NCI-H1436 (cell line): ENCODE measurements at places on chromosomes 7 and 10.
A peak's percentile ranks its signal among the peaks of the same experiment; 100 is the strongest.

GRCh38 chr7:151897951-151898686 lies 21.2 kb upstream of the PRKAG2 start:
- DNase-seq = no peak

DNA sequence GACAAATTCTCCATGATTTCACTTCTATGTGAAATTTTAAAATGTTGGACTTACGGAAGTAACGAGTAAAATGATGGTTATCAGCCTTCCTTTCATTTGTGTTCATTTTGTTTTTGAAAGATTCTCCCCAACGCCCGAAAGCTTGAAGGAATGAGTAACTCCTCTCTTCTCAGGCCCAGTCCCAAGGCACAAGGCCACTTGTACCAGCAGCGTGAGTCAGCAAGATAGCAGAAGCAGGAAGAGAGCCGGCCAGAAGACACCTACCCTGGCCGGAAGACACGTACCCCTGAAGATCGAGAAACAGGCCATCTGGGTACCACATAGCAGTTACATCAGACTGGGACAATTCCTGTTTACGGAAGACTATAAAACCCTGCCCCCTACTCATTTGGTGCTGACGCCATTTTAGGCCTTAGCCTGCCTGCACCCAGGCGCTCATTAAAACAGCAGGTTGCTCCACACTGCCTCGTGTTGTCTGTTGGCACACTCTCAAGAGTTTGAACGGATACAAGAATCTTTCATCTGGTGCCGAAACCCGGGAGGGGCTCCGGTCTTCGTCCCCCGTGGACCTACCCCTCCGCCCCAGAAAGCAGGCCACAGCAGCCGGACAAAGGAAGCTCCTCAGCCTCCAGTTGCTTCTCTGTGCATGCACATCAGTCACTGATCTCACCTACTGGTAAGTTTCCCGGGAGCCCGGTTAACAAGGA lies 60.4 kb downstream of the LRRC17 start:
- no peak for DNase-seq

GRCh38 chr7:133056370-133057238 lies 25.3 kb downstream of the CHCHD3 start:
- DNase-seq = no peak

DNA sequence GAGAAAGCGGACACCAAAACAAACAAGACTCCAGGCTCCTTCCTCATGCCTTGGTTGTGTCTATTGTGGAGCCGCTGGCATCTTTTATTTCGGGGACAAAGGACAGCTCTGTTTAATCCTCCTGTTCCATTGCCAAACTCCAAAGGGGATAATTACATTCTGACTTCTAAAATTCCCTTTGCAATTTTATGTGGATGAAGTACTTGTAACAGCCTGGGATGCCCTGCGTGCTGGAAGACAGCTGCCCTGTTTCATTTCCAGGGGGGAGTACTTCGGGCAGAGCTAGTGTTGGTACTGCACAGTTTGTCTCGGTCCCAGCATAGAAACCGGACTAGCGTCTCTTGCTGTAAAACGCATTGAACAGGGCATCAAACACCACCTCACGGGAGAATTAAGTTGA lies 90.9 kb downstream of the BAMBI start:
- DNase-seq = no peak

DNA sequence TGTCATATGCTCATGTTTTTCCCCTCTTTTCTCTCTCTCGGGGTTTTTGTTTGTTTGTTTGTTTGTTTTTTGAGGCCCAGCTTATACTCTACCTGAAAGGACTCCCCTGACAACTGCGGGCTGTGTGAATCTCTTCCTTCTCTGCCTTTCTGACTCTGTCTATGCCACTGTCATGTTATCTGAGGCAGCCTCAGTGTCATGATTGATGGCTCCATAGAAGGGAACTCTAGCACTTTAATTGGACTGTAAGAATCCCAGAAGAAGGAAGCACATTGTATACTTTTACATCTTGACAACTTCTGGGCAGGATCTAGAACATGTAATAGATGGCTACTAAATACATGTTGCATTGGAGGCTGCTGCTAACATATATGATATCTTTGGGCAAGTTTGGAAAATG lies 25.4 kb downstream of the AKR1B15 start:
- no peak for DNase-seq

DNA sequence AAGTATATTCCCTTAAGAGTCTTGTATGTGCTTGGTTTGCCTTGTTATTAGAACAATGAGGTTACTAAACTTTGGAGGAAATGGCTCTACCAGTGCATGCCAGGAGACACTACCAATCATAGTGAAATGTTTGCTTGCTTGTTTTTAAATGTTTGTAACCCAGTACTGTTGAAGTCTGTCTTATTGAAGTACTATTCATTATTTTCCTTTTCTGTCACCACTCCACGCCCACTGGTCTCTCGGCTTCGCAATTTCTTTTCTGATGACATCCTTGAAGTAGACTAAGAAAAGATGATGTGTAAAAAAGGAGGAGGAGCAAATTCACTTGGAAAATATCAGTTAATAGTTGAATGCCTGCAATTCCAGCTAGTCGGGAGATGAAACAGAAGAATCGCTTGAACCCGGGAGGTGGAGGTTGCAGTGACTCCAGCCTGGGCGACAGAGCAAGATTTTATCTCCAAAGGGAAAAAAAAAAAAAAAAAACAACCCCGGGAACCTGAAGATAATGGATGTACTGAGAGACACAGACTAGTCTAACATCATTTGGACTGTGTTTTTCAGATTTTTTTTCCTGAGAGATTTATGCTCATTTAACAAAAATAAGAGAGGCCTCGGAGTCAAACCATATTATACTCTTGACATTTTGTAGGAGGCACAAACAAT lies 959.4 kb downstream of the PCDH15 start:
- no peak for DNase-seq

DNA sequence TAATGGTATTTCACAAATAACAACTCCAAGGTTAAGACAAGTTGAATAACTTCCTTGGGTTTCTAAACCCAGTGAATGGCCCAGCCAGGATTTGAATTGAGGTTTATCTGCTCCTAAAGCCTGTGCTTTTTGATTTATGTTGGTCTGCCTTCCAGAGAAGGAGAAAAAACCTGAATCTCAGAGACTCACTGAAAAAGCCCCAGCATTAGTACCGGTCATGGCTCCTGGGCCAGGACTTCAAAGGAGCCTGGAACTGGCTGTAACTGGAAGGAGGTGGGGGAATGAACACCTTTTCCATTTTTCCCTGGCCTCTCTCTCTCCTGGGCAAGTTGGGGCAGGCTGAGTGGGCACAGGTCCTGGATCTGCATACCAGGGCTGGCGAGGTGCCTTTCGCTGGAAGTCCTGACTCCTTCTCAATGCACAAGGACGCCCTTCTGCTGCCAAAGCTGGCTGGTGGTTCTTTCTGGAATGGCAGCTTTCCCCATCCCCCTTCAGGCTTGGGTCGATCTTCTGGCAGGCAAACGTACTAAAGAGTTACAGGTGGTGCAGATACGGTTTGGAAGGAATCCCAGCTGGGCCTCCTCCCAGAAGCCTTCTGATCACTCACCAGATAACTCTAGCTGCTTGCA lies 268.2 kb downstream of the PTEN start:
- DNase-seq = no peak

DNA sequence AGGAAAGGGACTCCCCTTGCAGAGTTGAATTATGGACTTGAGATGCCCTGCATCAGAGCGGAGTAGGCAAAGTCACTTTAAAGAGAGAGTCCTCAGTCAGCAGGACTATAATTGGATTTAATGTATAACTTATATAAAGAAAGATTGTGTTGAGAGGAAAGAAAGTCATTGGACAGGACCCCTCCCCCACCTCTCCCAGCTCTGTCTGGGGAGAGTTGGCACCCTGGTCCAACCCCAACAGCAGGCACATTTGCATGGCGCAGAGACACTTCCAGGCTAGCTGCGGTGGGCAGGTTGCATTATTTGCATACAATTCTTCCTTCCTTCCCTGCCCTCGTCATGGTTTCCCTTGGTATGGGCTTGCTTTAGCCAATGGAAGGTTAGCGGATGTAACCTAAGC lies 46.1 kb upstream of the NPTX2 start:
- DNase-seq = no peak

GRCh38 chr7:156073366-156074052 lies 261.2 kb upstream of the SHH start:
- no peak for DNase-seq

- DNase-seq = no peak
Measured at GRCh38 chr10:127953876-127954275, 47.0 kb downstream of the PTPRE start.

- DNase-seq = no peak
Measured at GRCh38 chr10:80583685-80584084, 46.0 kb downstream of the SH2D4B start.

GRCh38 chr7:28410628-28411531 lies 1.4 kb upstream of the CREB5 start:
- DNase-seq = peak; percentile 12

DNA sequence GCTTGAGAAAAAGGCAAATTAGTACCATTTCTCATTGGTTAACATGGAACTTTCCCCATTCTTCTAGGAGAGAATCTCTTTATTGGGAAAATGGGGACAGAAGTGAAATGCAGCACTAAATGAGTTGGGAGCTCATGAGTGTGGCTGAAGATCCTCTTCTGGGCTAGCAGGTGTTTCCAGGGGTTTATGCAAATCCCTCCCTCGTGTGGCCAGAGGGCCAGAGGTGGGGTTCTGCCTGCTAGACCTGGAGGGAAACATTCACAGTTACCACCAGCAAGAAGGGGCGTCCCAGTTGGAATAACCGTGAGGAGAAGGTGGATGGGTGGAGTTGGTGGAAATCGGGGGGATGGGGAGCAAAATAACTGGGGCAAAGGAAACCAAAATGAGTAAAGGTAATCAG lies 235.9 kb downstream of the KLF6 start:
- no peak for DNase-seq

DNA sequence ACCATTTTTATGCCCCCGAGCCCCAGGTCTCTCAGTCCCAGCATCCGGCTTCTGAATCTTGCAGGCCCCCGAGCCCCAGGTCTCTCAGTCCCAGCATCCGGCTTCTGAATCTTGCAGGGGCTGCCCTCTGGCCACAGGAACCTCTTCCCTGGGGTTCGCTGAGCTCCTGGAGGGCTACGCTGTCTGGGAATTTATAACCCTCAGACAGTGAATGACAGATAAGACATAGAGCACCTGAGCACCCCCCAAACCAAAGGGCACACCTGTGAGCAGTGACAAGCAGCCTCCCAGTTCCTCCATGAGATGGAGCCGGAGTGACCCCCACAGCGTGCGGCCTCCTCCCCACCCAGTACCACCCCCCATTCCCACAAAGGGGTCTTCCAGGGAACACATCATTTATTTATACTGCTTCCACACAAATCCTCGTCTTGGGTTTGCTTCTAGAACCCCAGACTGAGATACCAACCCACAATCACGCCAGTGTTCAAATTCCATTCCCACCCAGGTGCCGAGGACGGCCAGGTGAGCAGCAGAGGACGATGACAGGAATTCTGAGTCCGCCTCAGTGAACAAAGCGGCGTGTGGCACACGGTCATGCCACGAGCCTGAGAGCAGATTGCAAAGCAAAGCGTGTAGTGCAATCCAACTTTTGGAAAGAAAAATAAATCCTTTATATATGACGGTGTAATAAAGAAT lies 57.7 kb upstream of the FAM20C start:
- no peak for DNase-seq

DNA sequence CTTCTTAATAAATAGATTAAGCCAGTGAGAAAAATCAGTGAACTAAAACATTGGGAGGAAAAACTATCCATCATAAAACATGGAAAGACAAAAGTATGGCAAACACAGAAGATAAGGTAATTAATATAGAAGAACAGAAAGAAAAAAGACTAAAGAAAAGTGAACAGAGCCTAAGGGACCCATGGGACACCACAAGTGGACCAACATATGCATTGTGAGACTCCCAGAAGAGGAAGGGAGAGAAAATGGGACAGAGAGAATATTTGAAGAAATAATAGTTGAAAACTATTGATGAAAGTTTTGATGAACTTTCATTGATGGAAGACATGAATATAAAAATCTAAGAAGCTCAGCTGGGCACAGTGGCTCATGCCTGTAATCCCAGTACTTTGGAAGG lies 71.3 kb downstream of the ZNF783 start:
- DNase-seq = no peak

- DNase-seq = no peak
Measured at GRCh38 chr10:37344413-37344812, 219.0 kb downstream of the ANKRD30A start.

GRCh38 chr10:78640796-78641636 lies 427.8 kb upstream of the ZMIZ1 start:
- no peak for DNase-seq

- no peak for DNase-seq
Measured at GRCh38 chr7:24140001-24140400, 144.0 kb upstream of the NPY start.

- DNase-seq = no peak
Measured at GRCh38 chr10:98621630-98622029, 174.9 kb upstream of the HPS1 start.

- DNase-seq = no peak
Measured at GRCh38 chr10:102065561-102066398, 631 bp downstream of the HPS6 start.

DNA sequence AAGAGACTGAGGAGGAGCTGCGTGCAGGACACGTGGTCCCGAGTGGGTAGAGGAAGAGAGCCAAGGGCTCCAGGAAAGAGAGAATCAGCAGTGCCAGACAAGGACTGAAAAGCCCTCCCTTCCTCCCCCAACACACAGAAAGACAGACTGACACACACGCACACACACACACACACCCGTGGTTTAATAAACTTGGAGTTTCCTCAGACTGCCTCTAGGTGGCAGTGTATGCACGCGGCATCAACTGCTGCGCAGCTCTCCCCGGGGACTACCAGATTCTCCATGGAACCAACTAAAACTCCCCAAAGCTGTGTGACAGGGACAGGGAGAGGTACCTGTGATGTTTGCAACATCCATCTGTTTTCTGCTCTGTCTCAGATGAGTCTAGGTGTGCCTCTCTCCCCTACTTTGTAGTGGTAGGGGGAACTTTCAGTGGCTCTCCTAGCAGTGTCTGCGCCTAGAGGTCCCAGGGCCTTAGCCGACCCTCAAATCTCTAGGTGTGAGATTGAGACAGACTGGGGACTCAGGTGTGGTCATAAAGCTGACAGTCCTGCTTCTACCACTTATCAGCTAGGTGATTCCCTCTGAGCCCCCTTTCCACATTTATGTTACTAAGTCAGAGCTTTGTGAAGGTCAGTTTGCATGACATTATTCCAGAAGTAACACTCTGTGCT lies 9.3 kb upstream of the TSPAN14 start:
- peak; percentile 61 for DNase-seq

- DNase-seq = no peak
Measured at GRCh38 chr10:99396471-99396870, 34.0 kb downstream of the GOT1 start.

GRCh38 chr10:121516093-121516865 lies 82.0 kb downstream of the FGFR2 start:
- DNase-seq = no peak

GRCh38 chr7:157177333-157177982 lies 38.7 kb downstream of the UBE3C start:
- no peak for DNase-seq

DNA sequence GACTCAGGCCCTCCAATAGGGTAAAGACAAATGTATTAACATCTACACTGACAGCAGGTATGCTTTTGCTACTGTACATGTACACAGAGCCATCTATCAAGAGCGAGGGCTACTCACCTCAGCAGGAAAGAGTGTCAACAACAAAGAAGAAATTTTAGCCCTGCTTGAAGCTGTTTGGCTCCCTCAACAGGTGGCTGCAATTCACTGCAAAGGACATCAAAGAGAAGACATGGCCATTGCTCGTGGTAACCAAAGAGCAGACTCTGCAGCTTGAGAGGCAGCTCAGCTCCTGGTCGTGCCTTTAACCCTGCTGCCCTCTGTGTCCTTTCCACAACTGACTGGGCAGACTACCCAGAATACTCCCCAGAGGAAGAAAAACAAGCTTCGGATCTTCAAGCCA lies 5.1 kb downstream of the AKR1B15 start:
- no peak for DNase-seq

- DNase-seq = no peak
Measured at GRCh38 chr7:52830801-52831200, 204.6 kb upstream of the POM121L12 start.
